Lung microvascular endothelial cell (primary cell): ENCODE measurements at places on chromosomes 2 and 18. TPM values are rescaled to one million over a fixed set of nuclear protein-coding genes. Genes with fewer than 3 reads are reported as not detected.

The TUBA4B gene
- not detected in 2 replicates for total RNA-seq

The DSEL gene
- 5.7 and 7.3 TPM in 2 replicates for total RNA-seq

The DPYSL5 gene
- total RNA-seq = not detected in 2 replicates

The NYAP2 gene
- not detected in 2 replicates for total RNA-seq

The BBS5 gene
- 0.99 and 1.3 TPM in 2 replicates for total RNA-seq

The STAT4 gene
- 0.22 and 0.40 TPM in 2 replicates for total RNA-seq

The LCT gene
- not detected in 2 replicates for total RNA-seq

The C1QL2 gene
- not detected in 2 replicates for total RNA-seq

The KCNK3 gene
- not detected in 2 replicates for total RNA-seq

The LIMS1 gene
- total RNA-seq = 211 and 375 TPM in 2 replicates

The MEP1B gene
- not detected in 2 replicates for total RNA-seq

The RALB gene
- total RNA-seq = 135 and 202 TPM in 2 replicates

The TACR1 gene
- total RNA-seq = not detected in 2 replicates

The STPG4 gene
- 0.20 TPM in 1 of 2 replicates, not detected in the other for total RNA-seq

The CIAO1 gene
- 59.3 and 89.5 TPM in 2 replicates for total RNA-seq

The COL5A2 gene
- 34.9 and 36.5 TPM in 2 replicates for total RNA-seq

The PLEKHB2 gene
- total RNA-seq = 95.7 and 101 TPM in 2 replicates

The NHEJ1 gene
- 12.6 and 13.1 TPM in 2 replicates for total RNA-seq

The LBX2 gene
- total RNA-seq = 0.20 and 0.65 TPM in 2 replicates

The CAPN13 gene
- total RNA-seq = not detected in 2 replicates

The RIT2 gene
- total RNA-seq = not detected in 2 replicates

The ALKAL2 gene
- not detected in 2 replicates for total RNA-seq

The ARHGAP15 gene
- total RNA-seq = not detected in 2 replicates

The CDH19 gene
- total RNA-seq = under 0.01 TPM in 1 of 2 replicates, not detected in the other

The IGFBP5 gene
- total RNA-seq = 0.20 and 5.0 TPM in 2 replicates

The MYO7B gene
- under 0.01 TPM in 2 replicates for total RNA-seq

The RAB27B gene
- total RNA-seq = under 0.01 TPM in 1 of 2 replicates, not detected in the other

The PRKAG3 gene
- total RNA-seq = not detected in 2 replicates

The NEU2 gene
- total RNA-seq = not detected in 2 replicates

The CCDC141 gene
- total RNA-seq = 0.20 and 0.87 TPM in 2 replicates

The TEX44 gene
- not detected in 2 replicates for total RNA-seq

The TDRD15 gene
- not detected in 2 replicates for total RNA-seq

The ECEL1 gene
- under 0.01 TPM in 1 of 2 replicates, not detected in the other for total RNA-seq

The PLA2R1 gene
- 7.0 and 21.4 TPM in 2 replicates for total RNA-seq

The DQX1 gene
- not detected in 2 replicates for total RNA-seq
